Astrocyte (in vitro differentiated cells and primary cell): ENCODE measurements at places on chromosomes 13 and 19. TPM values are rescaled to one million over a fixed set of nuclear protein-coding genes. Genes with fewer than 3 reads are reported as not detected.

The BRCA2 gene
- total RNA-seq: 3.4 and 6.4 TPM in 2 replicates

The TEKTIP1 gene
- total RNA-seq: 0.68 TPM in 1 of 2 replicates, not detected in the other

The CALR3 gene
- not detected in 2 replicates for total RNA-seq

The COL4A2 gene
- 1,414 and 1,647 TPM in 2 replicates for total RNA-seq

The GNG7 gene
- 1.8 and 2.4 TPM in 2 replicates for total RNA-seq

The URAD gene
- not detected in 2 replicates for total RNA-seq

The KCNN4 gene
- total RNA-seq: 2.6 and 3.6 TPM in 2 replicates

The PRKCG gene
- total RNA-seq: 0.29 and 0.41 TPM in 2 replicates

The CRX gene
- total RNA-seq: not detected in 2 replicates

The SLAIN1 gene
- 2.6 and 3.4 TPM in 2 replicates for total RNA-seq

DNA sequence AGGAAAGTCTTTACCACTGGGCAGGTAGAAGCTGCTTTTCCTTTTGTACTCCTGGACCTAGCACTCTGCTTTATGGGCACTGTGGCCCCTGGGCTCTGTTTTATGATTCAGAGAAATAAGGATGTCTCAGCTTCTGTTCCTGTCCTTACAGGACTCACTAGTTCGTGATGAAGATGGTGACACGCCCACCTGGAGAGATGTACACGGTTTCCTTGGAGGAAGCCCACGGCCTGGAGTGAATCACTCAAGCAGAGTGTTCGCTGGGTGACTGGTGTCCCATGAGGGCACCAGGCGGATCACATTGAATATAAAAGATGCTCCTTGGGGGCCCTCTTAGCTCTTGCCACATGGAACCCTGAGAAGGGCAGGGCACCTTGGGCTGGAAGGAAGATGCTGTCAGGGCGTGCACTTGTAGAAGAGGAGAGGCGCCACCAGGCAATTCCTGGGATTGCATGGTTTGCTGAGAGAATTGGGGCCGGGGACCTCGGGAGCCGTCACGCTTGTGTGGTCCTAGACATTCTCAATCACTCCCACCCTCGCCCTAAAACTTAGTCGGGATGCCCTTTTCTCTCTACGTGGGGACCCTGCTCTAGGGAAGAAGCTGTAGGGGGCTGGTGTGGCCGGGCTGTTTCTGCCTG is 202.6 kb downstream of the TSHZ3 start:
- no peak for DNase-seq

GRCh38 chr13:113095146-113096051 is 10.2 kb upstream of the F7 start:
- no peak for DNase-seq

GRCh38 chr13:76982061-76982460 is 9.8 kb upstream of the CLN5 start:
- DNase-seq: no peak

DNA sequence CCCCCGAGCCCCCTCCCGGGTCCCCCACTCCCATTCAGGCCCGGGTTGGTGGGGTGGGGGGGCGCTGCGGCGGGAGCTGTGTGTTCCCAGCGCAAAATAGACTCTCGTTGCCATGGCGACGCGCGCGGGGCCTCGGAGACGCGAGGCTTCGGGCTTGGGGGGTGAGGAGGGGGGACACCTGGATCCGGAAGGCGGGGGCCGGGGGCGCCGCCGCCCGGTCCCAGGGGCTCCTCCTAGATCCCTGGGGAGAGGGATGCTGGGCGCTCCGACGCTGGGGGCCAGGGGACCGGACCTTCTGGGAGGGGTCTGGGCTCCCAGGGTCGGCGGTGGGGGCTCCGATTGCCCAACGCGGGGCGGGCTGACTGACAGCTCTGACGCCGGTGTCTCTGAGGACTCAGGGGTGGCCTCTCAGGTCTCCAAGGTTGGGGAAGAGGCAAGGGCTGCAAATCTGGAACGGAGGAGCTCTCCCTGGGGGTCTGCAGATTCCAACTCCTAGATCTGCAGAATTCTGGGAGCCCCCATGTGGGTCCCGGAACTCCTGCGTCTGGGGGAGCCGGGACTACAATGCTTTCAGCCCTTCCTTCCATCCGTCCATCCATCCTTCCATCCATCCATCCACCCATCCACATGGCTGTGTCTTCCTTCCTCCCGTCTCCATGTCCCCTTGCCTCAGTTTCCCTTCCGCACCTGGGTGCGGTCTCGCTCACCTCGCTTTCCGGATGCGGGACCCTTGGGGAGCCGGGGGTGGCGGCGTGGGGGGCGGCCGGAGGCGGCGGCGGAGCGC is 9.1 kb upstream of the SHISA7 start:
- DNase-seq: no peak

- DNase-seq: no peak
These were observed 34.9 kb downstream of the RHPN2 start for GRCh38 chr19:33029746-33030303.

DNA sequence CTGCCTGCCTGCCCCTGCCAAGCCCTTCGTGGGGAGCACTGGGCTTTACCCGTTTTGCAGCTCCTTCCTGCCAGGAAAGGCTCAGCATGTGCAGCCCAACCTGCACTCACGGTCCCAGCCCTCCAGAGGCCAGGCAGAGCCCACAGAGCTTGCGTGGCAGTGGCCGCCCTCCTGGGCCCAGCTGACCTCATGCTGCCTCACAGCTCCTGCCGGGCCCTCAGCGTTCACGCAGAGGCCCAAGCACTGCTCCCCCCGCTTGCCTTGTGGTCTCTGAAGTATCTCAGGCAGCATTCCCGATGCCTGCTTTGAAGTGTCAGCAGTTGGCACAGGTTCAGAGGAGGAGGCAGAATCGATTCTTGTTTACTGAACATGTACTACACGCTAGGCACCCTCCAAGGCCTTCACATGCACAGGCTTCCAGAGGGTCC is 32.5 kb downstream of the CAPN12 start:
- peak; percentile 91 for DNase-seq

GRCh38 chr13:99085139-99085807 is 107.4 kb upstream of the DOCK9 start:
- DNase-seq: no peak

GRCh38 chr19:20005741-20006140 is 33.6 kb downstream of the ZNF682 start:
- no peak for DNase-seq

- DNase-seq: no peak
These were observed 221.8 kb upstream of the UBL3 start for GRCh38 chr13:30071969-30072817.

DNA sequence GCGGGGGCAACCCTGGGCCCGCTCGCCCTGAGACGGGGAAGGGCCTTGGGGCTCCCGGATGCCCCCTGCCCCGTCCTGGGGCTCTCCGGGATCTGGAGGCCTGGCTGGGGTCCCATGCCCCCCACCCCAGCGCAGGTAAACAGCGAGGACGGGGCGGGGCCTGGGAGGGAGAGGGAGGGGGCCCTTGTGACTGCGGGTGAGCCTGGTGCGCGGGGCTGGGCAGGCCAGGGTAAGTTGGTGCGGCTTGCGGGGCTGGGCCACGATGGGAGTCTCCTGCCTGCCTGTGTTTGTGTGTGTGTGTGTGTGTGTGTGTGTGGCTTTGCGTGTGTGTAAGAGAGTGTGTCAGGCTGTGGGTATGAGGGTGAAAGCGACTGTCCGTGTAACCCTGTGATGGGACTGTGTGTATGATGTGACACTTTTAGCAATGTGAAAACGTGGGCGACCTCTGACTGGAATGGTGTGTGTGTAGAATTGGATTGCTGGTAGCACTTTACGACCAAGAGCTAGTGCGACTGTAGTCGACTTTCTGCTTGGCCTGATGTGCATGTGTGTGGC is 426 bp downstream of the KLC3 start:
- no peak for DNase-seq

DNA sequence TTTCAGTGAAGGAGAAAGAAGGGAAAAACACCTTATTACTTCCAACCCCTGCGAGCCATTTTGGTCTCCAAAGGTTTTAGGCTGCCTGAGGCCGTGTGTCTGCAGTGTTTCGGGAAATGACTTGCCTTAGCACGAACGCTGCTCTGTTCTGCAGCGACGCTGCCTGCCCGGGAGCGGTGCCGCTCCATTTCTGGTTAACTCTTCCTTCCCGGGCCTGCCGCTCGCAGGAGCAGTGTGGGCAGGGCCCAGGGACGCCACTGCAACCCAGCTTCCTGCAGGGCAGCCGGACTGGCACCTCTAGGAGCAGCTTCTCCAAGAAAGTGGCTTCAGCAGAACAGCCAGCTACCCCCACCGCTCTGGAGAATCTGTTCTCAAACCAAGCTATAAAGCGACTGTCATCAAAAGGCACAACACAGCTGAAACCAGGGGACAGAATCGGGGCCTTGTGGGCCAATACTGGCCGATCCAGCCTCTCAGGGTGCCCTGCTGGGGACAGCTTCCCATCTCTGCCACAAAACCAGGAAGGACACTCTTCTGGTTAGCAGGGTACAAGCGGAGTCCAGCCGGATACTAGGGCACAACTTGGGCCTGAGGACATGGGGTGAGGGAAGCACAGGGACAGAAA is 72.2 kb downstream of the KCTD15 start:
- DNase-seq: no peak

- DNase-seq: no peak
These were observed 698.7 kb upstream of the ARGLU1 start for GRCh38 chr13:107266657-107267056.

GRCh38 chr19:5515737-5516136 is 52.0 kb downstream of the TINCR start:
- DNase-seq: no peak

DNA sequence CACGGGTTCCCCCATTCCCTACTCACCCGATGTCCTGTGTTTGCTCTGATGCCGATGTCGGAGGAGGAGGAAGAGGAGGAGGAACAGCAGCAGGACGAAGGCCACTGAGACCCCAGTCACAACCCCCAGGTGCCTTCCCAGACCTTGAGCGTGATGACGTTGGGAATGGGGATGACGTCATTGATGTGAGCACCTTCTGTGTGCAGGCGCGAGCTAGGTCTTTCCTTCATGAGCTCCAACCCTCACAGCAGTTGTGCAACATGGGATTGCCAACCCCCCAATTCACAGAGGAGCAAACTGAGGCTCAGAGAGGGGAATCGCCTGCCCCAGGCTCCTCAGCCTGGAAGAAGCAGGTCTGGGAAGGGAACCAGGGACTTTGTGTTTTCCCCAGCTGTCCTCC is 4.2 kb downstream of the LILRB5 start:
- DNase-seq: no peak

GRCh38 chr13:41802684-41803444 is 158.0 kb downstream of the VWA8 start:
- peak; percentile 84 for DNase-seq

- DNase-seq: no peak
These were observed 11.8 kb upstream of the SHD start for GRCh38 chr19:4267101-4267900.

DNA sequence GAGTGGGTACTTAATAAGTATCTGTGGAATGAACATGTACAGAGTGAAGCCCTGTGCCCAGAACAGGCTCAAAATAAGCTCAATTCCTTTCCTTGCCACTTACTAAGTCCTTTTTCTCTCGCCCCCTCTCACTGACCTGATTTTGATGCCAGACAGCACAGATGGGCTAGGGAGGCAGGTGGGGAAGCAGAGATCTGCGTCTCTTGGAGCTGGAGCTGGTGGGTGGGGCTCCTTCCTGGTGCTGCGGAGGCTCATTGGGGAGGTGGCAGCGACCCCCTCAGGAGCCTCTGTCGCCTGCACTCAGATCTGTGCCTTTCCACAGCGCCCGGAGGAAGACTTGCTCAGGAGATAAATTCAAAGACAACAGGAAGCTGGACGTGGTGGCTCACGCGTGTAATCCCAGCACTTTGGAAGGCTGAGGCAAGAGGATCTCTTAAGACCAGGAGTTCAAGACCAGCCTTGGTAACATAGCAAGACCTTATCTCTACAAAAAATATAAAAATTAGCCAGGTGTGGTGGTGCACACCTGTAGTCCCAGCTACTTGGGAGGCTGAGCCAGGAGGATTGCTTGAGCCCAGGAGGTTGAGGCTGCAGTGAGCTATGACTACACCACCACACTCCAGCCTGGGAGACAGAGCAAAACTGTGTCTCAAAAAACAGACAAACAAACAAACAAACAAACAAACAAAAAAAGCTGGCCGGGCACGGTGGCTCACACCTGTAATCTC is 14.6 kb downstream of the AKT2 start:
- DNase-seq: no peak

DNA sequence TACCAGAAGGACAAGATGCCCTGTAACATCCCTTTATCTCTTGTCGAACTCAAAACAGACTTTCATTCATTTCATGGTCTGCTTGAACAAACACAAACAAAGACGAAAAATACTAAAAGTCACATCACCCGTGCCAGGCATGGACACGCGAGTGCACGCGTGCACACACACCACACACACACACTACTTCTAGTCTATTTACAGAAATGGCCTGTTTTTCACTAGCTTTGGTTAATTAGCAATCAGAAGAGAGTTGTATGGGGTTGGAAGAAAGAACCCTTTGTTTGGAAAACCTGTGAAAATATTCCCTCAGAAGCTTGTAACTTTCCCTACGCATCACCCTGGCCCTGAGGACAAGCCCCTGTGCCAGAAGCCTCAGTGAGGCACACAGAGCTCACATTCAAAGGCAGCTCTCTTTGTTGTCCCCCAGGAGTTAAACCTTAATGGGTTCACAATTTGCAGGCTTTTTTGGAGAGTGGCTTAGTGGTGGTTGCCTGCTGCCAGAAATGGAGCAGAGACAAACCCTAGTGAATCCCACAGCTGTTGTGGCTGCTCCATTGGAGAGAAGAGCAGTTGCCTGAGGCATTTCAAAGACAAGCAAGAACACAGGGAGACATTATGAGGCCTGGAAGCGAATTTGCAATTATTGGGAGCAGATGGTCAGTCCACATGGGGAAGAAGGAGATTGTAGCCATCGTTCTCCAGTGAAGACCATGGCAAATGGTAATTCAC is 55.9 kb downstream of the STARD13 start:
- no peak for DNase-seq

DNA sequence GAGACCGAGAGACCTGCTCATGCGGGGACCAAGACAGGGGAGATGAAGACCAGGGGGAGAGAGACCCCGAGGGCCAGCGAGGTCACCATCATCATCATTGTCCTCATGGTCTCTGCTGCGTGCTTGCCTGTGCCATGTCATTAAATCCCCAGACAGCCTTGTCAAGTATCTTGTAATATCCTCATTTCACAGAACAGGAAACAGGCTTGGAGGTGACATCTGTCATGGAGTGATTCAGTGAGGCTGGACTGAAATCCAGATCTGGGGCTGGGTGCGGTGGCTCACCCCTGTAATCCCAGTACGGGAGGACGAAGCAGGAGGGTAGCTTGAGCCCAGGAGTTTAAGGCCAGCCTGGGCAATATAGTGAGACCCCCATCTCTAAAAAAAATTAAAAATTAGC is 5.9 kb upstream of the NANOS2 start:
- no peak for DNase-seq

GRCh38 chr13:21671620-21672286 is 880 bp downstream of the FGF9 start:
- DNase-seq: no peak

GRCh38 chr19:55146705-55147273 is 2.2 kb downstream of the TNNT1 start:
- DNase-seq: no peak

DNA sequence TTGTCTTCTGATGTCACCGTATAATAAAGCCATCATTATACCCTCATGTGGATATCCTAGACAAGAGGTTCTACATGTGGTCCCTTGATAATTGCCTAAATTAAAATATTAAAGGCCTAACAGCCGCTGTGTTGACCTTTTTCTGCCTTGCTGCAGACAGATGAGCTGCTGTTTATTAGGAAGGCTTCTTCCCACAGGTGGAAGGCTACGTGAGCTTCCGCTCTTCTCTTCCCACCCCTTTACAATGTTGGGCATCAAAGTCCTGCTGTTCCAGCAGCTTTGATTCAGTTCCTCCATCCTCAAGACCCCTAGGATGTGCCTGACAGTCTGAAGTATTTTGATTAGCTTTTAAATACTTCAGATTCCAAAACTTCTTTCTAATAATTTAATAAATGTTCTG is 217.1 kb downstream of the PCCA start:
- no peak for DNase-seq

- no peak for DNase-seq
These were observed 647.8 kb upstream of the KLHL1 start for GRCh38 chr13:70756088-70756487.
